ENCODE measurements at places on chromosomes 1 and 21.

GRCh38 chr1:63200676-63201075 is 121.7 kb upstream of the FOXD3 start:
- no peak for DNase-seq

GRCh38 chr1:39346872-39347271 is 142.4 kb downstream of the MACF1 start:
- DNase-seq: no peak

GRCh38 chr1:224651188-224651587 is 35.1 kb downstream of the CNIH3 start:
- no peak for DNase-seq

DNA sequence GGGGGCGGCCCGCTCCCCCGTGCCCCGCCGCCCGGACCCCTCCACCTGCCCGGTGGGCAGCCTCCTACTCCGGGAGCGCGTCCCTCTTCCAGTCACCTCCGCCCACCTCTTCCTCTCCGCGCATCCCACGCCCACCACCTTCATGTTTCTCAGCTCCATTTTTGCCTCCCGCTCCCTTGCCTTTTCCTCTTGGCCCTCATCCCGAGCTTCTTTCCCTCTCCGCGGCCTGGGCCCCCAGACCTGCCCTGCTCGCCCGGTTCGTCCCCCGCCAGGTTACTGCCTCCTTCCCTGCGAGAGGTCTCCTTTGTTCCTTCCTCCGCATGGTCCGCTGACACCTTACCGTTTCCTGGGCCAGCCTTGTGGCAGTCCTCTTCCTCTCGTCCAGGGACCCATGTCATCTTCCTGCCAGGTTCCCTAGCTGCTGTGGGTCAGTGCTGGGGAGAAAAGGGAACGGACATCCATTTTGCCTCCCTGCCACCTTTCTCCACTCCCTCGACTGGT is 563 bp downstream of the QSOX1 start:
- no peak for DNase-seq

DNA sequence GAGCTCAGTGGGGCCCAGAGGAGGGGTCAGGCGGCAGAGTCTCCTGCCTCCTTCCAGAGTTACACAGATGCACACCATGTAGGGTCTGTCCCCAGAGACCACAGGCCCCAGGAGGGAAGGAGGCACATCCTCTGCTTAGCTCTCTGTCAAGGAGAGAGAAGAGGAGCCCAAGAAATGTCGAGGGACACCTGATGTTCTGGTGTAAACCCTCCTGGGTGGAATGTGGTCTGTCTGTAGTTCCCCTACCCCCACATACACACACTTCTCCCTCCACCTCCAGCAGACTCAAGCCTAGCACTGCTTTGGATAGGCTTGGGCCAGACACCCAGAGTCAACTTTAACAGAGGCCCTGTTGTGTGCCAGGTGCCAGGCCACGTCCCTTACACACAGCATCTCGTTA is 34.2 kb downstream of the KIF21B start:
- DNase-seq: no peak

- no peak for DNase-seq
Measured at GRCh38 chr1:74570797-74571492, 58.5 kb upstream of the LRRC53 start.

DNA sequence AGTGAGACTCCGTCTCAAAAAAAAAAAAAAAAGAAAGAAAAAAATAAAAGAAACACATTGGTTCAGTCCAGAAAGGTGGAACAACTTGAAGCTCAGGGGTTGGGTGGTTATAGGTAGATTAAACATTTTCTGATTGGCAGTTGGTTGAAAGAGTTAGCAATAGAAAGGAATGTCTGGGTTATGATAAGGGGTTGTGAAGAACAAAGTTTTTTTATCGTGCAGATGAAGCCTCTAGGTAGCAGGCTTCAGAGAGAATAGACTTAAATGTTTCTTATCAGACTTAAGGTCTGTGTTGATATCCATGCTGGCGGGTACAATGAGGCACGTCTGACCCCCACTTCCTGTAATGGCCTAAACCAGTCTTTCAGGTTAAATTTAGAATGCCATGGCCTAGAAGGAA is 45.0 kb upstream of the PDE9A start:
- DNase-seq: no peak

DNA sequence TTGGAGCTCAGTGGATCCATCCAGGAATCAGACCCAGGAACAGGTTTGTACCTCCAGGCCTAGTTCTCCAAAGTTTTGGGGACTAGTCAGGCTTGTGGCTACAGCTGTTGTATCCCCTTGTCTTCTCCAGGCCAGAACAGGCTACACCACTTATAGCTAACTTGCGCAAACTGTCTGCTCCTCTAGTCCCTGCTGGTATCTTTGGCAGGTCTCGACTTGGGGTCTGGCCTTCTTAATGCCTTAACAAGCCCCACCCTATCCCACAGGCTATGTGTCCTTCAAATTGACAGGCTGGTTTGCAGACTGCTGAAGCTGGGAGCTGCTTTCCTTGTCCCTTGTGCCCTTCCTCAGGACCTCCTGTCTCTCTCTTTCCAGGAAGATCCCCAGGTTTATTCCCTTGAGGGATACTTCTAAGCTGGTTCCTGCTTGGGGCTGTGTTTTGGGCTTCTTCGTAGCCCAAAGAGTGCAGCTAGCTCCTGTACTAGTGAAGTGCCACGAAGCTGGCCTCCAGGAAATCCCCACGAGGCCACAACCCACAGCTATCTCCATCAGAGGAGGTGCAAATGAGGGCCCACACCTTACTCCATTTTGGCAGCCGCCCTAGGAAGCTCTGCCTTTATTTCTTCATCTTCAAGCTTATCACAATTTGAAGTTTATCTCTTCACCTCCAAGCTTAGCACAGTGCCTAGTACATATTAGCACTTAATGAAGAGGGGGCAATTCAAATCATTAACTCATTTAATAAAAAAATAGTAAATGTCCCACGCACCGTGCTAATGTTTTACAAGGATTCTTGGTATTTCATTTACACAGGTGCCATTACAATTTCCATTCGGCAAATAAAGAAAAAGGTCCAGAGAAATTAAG is 683 bp upstream of the DMAP1 start:
- no peak for DNase-seq

DNA sequence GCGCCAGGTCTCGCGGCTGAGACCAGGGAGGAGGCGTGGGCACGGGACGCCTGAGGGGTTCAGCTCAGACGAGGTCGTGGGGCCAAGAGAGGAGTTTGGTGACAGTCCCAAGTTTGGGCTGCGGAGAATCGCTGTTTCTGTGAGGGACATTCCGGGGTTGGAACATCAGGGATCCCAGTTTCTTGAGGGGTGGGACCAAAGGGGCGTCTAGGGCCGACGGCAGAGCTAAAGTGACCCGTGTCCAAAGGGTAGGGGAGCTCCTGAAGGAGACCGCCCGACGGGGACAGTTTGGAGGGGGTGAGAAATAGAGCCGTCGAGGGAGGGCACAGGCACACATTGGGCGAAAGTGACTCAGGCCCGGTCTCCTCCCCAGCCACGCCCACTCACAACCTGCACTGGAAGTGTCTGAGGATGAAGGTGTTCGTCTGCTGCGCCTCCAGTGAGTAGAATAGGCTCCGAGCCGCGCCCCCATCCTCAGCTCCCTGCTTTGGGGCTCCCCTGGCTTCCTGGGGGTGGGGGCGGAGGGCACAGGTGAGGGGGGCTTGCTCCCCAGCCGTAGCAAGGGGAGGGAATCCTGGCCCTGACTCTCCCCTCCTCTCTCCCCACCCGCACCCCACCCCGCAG is 7.0 kb downstream of the EFNA3 start:
- no peak for DNase-seq

DNA sequence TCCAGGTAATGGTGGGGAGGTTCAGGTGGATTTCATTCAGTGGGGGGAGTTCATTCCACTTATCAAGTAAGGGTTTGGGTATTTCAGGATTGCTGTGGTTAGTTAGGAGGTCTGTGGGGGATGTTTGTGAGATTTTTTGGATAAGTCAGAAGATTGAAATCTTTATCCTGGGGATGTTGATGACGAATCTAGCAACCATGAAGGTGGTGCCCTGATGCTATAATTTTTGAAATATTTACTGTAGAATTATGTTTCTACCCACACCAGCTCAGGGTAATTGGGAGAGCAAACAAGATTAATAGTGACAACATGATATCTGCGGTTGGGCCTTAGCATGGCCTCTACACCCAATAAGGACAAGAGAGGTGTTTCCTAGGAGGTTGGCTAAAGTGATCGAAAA is 28.3 kb downstream of the SUCO start:
- DNase-seq: no peak

Measured in NCI-H187 (cell line).